ENCODE measurements at places on chromosomes 1 and 21. TPM values are rescaled to one million over a fixed set of nuclear protein-coding genes. Genes with fewer than 3 reads are reported as not detected.
A peak's percentile ranks its signal among the peaks of the same experiment; 100 is the strongest.

C1orf50 gene
- 2.6 TPM for total RNA-seq

DNA sequence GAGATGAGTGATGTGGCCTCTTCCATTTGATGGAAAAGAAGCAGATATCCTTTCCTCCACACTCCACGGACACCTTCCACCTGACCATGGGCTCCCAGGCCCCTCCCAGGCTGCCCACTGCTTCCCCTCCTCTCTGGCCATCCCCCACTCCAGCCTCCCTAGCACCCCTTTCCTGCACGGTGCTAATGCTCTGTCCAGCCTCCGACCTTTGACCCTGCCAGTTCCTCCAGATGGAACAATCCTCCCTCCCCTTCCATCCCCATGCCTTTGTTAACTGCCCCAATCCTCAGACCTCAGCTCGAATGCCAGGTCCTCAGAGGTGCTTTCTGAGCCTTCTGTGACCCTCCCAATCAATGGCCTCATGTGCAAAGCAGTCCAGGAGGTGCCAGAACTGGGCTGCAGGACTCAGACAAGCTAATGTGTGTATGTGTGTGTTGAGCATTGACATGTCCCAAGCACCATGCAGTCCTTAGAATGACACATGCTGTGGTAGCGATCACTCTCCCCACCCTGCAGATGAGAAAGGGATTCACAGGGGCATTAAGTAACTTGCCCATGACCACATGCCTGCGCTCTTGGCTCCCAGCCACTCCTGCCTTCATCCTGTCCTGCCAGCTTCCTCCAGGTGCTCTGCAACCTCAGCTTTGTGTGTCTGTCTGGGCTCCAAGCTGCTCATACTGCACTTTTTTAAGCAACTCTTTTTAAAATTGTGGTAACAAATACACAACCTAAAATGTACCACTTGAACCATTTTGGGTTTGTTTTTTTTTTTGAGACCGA is 63.5 kb upstream of the EDN2 start:
- no peak for DNase-seq

GRCh38 chr1:33167650-33168447 is 14.0 kb downstream of the TRIM62 start:
- no peak for DNase-seq

PRRC2C gene
- total RNA-seq, result 58.1 TPM

- DNase-seq, result no peak
Measured at GRCh38 chr1:84759756-84760155, 69.5 kb upstream of the SSX2IP start.

DNA sequence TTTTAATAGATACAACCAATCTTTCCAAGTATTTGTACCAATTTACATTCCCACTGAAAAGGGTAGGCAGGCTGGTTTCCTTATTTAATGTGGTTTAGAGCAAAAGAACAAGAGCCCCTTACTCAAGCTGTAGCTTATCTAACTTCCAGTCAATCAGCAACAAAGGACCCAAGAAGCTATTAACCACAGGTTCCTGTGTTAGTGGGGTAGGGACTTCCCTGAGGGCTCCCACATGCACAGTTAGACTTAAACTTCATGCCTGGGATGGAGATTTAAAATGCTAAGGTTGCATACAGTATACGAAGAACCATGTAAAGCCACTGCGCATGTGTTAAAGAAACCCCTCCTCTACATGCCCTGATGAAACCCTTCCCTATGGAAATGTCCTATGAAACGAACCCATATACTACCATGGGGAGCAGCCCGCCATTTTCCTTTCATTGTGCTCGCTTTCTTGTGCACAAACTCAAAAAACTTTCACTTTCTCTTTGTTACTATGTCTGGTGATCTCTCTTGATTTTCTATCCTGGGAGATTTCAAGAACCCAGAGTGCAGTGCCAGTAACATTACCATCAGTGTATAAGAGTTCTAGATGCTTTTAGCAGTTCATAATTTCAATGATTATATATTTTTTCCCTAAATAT is 23.3 kb upstream of the ST6GALNAC5 start:
- DNase-seq, result no peak

DNA sequence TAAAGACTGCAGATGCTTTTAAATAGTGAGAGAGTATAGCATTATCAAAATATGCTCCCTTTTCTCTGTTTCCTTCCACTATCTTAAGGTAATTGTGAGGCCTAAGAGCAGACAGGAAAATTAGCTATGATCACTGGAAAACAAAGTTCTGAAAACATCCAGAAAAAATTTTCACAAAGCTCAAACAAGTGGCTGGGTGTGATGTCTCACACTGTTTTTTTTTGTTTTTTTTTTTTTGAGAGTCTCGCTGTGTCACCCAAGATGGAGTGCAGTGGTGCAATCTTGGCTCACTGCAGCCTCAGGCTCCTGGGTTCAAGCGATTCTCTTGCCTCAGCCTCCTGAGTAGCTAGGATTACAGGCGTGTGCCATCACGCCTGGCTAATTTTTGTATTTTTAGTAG is 7.2 kb downstream of the WDTC1 start:
- DNase-seq, result no peak

EFNA1 gene
- 53.3 TPM for total RNA-seq

PDC gene
- total RNA-seq, result not detected

- no peak for DNase-seq
Measured at GRCh38 chr1:109241344-109241743, 8.0 kb upstream of the CELSR2 start.

SERINC2 gene
- 1.3 TPM for total RNA-seq

CD34 gene
- 16.9 TPM for total RNA-seq

- DNase-seq, result no peak
Measured at GRCh38 chr1:166969074-166969677, 6.2 kb downstream of the ILDR2 start.

- DNase-seq, result no peak
Measured at GRCh38 chr1:171468120-171468750, 17.1 kb upstream of the PRRC2C start.

DOCK7 gene
- total RNA-seq, result 47.2 TPM

SLC35F3 gene
- not detected for total RNA-seq

GRCh38 chr1:150876119-150876454 is 312 bp downstream of the ARNT start:
- peak; percentile 4 for DNase-seq

DNA sequence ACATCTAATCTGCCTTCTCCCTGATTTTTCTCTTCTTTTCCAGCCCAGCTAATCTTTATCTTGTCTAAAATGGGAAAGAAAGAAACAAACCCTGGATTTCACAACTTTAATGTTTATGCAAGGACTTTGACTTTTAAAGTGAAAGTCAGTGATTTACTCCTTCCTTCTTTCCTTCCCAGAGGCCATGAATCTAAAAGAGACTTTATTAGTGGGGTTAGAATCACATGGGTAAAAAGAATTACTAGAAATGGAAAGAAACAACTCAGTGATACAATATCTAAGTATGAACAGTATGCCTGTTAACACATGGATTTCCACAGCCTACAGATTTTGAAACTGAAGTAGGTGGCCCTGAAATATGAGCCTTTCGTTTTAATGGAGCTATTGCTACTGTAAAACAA is 59.8 kb upstream of the KCNK2 start:
- DNase-seq, result no peak

GRCh38 chr1:164702216-164702615 is 143.2 kb downstream of the PBX1 start:
- DNase-seq, result no peak

DNA sequence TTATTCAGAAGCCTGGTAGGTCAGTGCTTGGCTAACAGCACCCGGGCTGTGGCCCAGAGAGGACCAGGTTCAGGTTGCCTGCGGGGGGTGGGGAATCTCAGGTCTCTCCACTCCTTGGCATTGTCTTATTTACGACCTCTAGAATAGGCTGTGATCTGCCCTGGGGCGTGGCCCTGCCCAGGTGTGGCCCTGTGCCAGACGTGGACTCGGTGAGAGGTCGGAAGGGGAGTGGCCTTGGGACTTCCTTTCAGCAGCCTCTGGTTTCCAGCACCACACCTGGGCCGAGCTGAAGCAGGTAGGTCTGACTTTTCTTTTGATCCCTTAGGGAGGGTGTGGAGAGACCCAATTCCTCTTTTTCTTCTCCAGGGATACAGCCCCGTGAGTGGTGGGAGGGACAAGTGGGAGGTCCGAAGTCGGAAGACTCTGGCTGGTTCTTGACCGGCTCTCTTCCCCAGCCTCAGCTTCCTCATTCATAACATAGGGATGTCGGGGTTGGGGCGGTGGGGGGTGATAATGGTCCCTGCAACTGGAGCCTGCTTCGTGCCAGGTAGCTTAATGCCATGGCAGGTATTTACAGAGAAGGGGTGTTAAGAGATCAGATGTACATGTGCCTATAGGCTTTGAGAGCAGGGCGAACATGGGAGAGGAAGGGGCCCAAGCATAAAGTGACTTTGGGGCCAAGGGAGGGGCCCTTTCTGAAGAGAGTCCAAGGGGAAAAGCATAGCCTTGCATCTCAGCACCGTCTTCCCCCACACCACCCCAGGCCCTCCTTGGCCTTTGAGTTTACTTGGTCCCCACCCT is 16.5 kb downstream of the ACOT11 start:
- DNase-seq, result no peak

DNA sequence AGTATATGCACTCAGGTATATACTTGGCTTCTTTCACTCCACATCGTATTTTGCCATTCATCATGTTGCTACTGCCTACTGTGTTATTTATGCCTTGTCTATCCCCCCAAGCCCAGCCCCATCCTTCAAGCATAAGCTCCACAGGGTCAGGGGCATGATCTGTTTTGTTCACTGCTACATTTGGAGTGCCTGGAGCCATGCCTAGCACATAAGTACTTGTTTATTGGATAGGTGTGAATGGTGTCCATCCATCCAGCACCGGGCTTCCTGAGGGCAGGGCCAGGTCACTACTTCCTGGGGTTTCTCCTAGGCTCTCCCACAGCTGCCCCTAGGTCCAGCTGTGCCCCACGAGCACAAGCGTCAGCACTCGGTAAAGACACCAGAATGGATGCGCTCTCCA is 289.0 kb upstream of the VAMP3 start:
- no peak for DNase-seq

DNA sequence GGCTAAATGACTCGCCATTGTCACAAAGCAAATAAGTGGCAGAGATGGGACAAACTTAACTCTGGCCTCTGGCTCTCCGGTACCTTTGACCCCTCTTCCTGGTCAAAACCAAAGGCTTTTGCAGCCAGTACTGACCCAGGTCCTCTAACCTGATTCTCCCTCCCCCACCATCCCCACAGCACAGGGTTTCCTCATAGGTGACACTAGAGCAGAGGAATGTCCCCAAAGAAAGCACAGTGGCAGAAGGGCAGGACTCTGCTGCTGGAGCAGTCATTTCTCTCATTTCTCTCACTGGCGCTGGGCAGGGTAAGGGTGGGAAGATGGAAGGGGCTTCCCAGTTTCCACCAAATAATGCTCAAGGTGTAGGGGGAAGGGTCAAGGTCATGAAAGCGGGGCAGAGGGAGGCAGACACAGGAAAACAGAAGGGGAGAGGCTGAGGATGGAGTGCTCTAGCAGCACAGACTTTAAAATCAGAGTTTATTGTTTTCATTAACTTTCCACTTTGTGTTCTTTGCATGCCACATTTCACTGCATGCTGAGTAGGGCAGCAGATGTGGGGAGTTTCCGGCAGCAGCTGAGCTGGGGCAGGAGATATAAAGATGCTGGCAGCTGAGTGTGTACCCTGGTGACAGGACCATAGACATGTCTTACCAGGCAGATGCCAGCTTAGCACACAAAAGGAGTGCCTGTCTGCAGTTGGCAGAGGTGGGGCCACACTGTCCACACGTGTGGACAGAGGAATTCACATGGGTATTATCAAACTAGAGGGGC is 80.5 kb downstream of the FAM78B start:
- DNase-seq, result no peak

GRCh38 chr21:15291621-15292266 is 226.9 kb upstream of the NRIP1 start:
- DNase-seq, result no peak

- no peak for DNase-seq
Measured at GRCh38 chr1:154481053-154481452, 21.0 kb upstream of the TDRD10 start.

DNA sequence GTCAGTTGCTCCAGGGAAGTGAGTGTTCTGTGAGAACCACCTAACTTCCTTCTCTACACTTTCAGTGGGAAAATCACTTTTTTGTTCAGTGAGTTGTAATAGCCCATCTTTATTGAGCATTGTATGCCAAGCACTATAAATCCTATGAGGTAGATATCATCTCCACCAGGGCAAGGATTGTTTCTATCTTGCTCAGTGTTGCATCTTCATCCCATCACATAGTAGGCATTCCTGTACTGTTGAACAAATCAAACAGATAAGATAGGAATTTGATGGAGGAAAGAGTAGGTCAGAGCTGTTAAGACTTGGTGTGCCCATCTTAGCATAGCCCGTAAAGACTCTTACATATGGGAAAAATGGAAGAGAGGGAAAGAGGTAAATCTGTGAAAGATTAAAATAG is 2.9 kb upstream of the PIGV start:
- no peak for DNase-seq

DNA sequence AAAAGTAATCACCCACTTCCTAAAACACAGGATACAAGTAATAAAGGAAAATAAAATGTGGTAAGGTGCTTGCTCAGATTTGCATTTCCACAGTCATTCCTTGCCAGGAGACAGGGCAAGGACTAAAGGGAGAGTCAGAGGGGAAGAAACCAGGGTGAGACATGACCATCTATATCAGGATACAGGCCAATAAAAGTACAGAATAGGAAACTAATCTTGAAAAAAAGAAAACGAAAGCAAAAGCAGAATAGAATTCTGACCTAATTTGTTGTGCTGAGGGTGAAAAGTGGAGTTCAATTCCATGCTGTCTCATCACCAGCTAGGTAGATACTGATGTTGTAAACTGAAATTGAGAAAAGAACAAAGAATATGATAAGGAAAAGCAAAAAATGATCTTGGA is 27.3 kb downstream of the JMJD4 start:
- DNase-seq, result no peak

- no peak for DNase-seq
Measured at GRCh38 chr1:40032240-40032891, 8.2 kb upstream of the CAP1 start.

DNA sequence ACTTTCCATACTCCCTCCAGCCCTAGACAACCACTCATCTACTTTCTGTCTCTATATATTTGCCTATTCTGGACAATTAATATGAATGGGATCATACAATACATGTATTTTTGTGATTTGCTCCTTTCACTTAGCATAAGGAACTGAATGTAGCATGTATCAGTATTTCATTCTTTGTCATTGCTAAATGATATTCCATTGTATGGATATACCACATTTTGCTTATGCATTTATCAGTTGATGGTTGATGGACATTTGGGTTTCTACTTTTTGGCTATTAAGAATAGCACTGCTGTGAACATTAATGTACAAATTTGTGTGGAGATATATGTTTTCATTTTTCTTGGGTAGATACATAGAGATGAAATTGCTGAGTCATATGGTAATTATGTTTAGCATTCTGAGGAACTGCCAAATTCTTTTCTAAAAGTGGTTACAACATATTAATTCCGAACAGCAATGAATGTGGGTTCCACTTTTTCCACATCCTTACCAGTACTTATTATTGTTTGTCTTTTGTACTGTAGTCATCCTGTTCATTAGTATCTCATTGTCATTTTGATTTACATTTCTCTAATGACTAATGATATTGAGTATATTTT is 121.0 kb downstream of the LRRC40 start:
- DNase-seq, result no peak

ILDR2 gene
- total RNA-seq, result not detected

GRCh38 chr1:55071477-55071876 is 32.1 kb downstream of the PCSK9 start:
- peak; percentile 29 for DNase-seq
